ENCODE measurements at places on chromosomes 12 and 14.
A peak's percentile ranks its signal among the peaks of the same experiment; 100 is the strongest.

DNA sequence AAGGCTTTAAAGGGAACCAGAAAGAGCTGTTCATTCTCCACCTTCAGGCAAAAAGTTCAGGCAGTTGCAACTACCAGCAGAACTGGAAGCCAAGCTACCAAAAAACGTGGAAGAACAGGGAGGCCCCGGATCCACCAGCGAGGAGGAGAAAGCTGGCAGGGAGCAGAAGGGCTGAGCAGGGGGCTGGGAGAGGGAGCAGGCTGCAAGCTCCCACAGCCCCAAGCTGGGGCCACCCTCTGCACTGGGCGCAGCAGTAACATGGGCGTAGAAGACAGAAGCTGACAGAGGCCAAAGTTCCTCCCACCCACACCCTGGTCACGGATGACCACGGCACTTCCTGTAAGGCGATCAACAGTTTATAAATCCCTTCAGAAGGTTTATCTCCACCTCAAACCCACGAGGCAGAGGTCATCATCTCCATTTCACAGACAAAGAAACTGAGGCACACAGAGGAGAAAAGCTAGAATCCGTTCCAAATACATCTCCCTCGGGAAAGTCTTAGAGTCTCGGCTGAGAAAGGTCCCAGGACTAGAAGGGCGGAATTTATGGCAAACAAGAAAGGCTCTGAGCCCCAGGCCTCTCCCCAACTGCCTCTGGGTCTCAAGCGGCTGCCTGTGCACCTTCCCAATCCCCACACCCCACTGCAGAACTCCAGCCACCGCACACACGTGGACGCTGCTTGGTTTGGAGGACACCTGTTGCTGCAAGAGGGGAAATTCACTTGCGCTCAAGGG is 1.8 kb downstream of the CCDC85C start:
- no peak for DNase-seq

- DNase-seq: no peak
Observed at GRCh38 chr12:79298506-79298905, 392.3 kb downstream of the PAWR start.

DNA sequence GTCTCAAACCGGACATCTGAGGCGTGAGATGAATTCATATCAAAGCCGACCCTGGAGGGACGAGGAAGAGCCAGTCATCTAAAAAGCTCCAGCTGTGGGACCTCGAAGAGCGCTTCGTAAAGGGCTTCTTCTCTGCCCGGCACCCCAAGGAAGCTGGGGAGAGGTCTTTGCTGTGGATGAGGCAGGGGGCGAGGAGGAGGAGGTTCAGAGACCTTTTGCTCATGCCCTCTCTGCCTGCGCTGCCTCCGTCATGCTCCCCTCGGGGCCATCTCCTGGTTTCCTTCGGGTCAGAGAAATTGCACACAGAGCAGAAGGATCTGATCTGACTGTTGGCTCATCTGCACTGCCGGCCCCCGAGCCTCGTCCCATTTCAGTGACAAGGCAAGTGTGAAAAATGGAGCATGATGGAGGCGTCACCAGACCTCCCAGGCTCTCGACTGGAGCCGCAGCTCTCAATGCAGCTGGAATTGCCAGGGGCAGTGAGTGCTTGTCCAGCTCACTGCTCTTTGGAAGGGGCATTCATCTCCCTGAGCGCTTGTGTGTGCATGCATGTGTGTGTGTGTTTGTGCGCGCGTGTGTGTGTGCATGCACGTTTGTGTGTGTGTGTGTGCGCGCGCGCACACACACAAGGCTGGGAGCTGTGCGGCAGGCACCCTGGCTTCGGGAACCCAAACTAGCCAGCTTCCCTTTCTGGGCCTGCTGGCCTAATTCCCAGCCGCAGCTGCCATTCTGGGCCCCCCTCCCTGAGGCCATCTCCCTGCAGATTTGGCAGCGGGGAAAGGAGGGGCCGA is 9.2 kb downstream of the CABP1 start:
- DNase-seq: no peak

DNA sequence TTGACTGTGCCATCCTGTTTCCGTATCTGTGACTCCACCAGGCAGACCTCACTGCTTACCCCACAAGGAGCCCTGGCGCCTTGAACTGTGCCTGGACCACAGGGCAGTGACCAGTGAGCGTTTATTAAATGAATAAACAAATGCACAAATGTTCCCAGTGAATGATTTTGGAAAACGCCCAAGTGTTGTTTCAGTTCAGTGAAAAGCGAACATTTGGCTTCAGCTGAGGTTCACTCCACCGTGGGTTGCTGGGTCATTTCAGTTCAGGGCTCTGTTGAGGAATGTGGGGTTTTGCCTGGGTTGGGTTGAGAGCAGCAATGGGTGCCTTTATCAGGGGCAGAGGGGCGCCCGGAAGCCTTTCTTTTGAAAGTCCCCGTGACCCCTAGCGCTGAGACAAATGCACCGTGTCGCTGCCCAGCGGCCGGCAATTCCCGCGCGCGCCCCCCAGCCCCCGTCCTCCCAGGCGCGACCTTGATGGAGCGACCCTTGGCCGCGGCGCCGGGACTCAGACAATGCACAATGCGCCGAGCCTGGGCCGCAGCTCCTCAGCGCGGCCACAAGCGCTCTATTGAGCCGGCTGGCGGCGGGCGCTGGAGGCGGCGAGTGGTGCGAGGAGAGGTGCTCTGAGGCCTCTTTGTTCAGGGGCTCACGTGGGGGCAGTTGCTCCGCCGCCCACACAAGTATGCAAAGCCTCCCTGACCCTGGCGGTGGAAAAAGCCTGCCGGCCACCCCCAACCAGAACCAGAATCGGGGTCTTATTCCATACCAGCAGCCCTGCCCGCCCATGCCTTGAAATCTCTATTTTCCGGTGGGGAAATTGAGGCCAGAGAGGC is 40.5 kb upstream of the CLMN start:
- DNase-seq: no peak

DNA sequence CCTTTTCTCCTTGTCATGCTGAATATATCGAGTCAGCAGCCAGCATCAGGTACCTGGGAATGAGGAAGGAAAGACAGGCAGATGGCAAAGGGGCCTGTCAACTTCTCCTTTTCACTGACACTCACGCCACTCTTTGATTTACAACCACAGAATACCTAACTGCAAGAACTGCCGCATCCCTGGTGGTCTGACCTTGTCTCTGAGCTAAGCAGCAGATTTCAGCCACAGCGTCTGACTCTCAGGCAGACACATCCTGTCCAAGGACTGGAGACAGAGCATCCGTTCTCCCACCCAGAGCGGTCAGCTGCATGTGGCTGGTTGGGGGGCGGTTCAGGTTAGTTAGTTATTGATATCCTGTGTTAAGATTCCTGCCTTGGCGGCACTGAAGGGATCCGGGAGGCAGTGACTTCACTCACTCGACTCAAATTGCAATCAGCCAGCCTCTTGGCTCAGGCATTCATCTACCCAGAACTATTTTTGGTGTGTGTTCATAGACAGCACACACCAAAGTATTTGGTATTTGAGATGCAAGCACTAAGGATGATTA is 11.2 kb upstream of the MAP1LC3B2 start:
- no peak for DNase-seq

- no peak for DNase-seq
Observed at GRCh38 chr14:23409475-23409874, 1.4 kb upstream of the MYH6 start.

DNA sequence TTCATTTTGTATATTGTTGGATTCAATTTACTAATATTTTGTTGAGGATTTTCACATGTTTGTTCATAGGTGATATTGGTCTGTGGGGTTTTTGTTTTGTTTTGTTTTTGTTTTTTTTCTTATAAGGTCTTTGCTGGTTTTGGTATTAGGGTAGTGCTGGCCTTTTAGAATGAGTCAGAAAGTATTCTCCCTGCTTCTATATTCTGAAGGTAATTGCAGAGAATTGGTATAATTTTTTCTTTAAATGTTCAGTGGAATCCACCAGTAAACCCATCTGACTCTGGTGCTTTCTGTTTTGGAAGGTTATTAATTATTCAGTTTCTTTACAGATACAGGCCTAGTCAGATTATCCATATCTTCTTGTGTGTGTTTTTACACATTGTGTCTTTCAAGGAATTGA is 8.9 kb downstream of the TOGARAM1 start:
- no peak for DNase-seq

DNA sequence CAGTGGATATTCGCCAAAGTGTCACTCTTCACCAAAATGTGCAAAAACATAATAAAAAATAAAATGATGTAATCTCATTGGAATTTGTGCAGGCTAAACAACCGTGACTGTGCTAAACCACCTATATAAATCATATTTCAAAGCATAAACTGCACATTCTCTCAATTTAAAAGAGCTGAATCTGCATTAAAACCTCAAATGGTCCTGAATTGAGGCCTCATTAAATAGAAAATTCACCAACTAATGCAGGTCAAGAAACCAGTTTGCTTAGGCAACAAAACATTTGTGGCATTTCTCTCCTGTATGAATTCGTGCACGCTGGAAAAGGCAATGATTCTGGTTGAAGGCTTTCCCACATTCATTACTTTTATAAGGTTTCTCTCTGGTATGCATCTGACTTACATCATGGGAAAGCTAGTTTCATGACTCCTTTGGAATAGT is 80.1 kb upstream of the IFNG-AS1 start:
- DNase-seq: no peak

GRCh38 chr12:826331-826730 is 74.0 kb downstream of the WNK1 start:
- no peak for DNase-seq

DNA sequence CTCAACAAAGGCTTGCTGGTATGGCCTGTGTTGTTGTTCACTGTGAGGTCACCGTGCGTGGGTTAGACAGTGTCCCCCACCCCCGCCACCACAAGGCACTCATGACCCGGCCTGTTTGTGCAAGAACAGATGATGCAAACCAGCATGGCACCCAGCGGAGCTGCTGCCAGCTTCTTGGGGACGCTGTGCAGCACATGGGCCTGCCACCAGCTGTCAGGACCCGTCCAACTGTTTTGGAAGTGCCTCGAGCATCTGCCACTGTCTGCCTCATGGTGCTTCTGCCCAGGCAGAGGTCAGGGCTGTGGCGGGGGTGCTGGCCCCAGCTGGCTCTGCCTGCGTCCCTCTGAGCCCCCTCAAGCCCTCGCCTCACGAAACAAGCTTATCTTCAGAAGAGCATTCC is 1.5 kb downstream of the ASB2 start:
- no peak for DNase-seq

DNA sequence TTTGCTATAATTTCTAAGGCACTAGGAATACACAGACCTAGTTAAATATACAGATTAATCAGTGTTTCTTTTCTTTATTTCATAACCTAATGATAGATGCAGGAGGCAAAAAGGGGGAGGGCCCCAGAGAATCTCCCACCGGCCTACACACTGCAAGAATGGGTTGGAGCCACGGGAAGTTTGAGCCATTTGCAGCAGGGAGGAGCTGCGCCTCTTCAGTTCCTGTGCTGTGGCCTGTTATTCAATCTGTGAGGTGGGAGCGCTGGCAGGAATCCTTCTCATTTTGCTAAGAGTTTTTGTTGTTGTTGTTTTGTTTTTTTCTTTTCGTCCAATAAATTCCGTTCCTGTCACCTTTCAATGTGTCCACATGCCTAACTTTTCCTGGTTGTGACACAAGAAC is 251.3 kb upstream of the RPL10L start:
- no peak for DNase-seq

DNA sequence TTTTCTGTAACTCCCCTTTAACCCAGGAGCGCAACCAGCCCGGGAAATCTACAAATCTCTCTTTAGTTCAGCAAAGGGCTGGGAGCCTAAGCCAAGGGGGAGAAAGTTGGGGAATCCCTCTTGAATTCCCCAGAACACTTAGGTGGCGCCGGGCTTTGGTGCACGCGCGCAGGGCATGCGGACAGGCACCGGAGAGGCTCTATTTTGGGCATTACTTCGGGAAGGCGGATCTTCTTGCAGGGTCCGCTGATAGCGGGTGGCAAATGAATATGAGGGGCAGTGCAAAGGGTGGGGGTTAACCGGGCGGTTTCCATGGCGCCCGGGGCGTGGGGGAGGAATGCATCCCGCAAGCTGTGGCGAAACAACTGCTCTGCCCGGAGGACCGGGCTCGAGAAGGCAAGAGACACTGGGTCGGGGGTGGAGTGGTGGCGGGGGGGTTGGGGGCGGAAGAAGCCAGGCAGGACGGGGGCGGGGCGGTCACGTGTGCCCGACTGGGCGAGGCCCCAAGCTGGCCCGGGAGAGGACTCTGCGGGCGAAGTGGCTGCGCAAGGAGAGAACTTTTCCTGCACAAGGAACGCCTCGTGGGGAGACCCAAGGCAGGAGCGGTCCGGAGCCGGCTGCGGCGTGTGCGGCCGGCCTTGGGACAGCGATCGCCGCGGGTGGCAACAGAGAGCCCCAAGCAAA is at the start of gene FLVCR2:
FLVCR2 (plus strand) TSS at position 519 of the 684 bp plus-strand sequence. CDS start 353 bp downstream, outside the sequence.
- peak; percentile 50 for DNase-seq

GRCh38 chr12:121352682-121353018 is 439 bp upstream of the ANAPC5 start:
- no peak for DNase-seq

DNA sequence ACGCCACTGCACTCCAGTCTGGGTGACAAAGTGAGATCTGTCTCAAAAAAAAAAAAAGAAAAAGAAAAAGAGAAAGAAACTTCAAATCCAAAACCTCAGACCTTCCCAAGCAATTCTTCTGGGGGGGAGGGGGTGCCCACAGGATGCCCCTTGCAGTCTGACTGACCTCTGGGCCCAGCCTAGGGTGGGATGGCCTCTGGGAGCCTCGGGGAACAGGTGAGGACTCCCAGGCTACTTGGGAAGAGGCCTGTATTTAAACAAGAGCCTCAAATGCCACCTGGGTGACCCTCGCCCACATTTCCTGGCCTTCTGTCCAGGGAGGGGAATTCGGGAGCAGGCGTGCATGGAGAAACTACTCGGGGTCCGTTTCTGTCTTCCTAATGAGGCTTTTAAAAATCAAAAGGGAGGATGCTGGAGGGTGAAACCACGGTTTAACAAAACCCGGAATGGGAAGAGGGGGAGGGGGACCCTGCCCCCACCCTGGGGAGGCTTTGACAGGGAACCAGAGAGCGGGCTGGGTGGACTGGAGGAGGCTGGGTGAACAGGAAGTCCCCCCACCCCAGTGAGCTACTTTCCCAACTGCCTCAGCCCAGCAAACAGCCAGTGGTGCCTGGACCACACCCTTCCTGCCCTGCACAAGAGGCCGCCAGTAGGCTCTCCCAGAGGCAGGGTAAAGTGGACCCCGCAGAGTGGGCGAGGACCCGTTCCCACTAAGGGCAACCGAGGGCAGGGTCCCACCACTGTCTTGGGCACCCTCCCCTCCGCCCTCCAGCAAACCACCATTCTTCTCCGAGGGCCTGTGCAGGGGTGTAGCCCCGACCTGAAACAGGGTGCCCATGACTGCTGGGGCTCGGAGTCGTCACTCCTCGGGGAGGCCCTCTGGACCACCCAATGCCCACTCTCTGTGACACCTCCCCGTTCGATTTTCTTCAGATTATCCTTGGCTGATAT is 1.5 kb upstream of the FBRSL1 start:
- no peak for DNase-seq

Data from GM18507 (cell line).